SHP77 treated with DMSO at 0.1 percent for 48 hours (cell line): ENCODE measurements at places on chromosomes 4 and X.

DNA sequence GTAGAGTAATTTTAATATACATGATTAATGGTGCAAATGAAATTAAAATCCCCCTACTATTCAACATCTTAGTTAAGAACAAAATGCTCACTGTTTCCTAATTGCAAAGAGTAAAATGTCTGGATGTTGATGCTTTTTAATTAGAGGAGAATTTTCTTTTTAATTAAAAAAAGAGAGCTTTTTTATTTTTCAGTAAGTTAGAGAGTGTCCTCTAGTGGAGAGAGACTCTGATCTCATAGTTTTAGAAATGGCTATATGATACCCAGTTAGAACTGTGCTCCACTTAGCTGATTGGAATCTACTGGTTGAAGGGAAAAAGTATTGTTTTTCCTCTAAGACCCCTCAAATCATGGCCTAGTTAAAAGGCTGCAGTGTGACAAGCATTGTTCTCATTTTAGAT lies 312.0 kb upstream of the MAGEB2 start:
- no peak for DNase-seq

DNA sequence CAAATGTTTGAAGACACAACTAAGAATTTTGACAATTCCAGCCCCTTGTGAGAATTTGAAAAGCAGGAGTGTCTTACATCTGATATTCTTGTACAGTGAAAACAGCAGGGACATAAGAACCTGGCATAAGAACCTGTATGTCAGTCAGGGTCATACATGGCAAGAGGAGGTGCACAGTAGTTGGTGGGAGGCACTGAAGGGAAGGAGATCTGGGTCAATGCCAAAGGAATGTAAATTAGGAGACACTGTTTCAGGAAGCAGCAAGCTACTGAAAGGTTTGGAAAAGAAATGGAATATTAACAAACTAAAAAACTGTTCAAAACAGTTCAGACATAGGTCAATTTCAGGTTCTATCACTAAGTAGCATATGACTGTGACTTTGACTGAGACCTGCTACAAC lies 25.0 kb upstream of the SPP1 start:
- DNase-seq = no peak

DNA sequence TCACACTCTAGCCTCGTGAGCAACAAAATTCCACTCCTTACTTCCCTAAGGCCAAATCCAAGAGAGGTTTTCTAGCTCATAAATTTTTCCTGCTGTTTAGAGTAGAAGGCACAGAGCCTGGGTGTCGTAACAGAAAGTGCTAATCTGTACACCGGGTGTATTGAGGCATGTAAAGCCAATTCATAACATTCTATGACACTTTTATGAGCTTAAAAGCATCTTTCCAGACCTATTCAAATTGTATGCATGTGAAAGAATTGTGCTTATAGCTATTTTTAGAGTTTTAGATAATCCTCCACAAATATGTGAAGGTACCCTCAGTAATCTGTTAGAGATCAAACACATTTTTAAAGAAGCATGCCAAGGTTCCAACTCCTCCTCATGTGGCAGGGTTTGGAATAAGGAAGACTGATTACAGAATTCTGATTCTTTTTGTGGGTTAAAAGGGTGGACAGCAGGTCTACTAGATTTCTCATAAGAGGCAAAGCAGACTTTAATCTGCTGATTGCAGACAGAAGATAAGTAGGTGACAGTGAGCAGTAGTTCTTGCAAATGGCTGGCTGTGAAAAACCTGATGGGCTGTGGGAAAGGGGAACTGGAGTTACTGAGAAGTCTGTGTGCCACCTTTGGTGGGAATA lies 25.5 kb upstream of the LRCH2 start:
- DNase-seq = no peak

- no peak for DNase-seq
Observed at GRCh38 chr4:44583393-44583792, 68.0 kb downstream of the YIPF7 start.

DNA sequence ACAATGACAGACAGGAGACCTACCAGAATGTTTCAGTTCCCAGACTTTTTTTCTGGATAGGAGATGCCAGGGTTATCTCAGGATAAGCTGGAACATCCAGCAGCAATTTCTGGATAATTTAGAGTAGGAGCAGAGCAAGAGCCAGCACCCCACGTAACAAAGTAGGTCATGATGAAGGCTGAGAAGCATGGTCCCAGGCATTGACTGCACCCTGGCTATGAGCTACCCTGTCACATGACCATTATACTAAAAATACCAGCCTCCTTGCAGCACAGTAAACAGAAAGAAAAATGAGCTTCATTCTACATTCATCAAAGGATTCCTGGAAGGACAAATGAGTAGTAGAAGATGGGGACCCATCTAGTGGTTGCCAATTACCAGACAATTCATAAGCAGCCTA lies 247.4 kb upstream of the AR start:
- DNase-seq = no peak

DNA sequence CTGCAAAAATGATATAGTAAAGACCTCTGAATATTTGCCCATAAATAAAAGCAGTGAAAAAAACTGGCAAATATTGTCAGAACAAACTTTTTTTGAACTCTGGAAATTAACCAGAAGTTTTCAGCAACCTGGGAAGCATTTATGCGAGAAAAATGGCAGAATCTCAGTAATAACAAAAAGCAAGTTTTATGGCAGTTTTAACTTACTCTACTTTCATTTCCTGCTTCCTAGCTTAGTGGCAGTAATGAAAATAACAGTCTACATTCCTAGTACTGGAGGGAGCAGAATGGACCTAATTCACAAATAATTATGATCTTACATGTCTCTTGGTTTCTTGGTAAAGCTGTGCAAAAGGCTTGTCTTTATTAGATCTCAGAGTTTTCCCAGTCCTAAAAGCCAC lies 460.1 kb downstream of the NAF1 start:
- DNase-seq = no peak

GRCh38 chr4:93775551-93775950 lies 53.0 kb upstream of the ATOH1 start:
- DNase-seq = no peak

GRCh38 chr4:25112366-25112994 lies 47.8 kb downstream of the SEPSECS start:
- DNase-seq = no peak

- no peak for DNase-seq
Observed at GRCh38 chr4:156442912-156443311, 489.2 kb upstream of the CTSO start.

GRCh38 chrX:13852001-13852695 lies 35.3 kb upstream of the GPM6B start:
- DNase-seq = no peak

DNA sequence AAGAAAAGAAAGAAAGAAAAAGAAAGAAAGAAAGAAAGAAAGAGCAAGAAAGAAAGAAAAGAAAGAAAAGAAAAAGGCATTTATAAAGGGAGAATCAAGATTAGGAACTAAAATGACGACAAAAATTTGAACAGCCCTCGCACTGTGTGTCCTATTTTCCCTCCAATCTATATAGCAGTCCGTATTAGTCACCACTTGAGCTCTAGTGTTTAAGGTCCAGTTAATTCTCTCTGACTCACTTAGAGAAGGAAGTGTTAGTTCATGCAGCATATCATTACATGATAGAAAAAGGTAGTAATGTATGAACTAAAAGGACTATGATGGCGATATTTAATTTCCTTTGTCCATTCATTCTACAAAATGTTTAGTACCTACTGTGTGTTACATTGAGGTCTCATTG lies 122.7 kb downstream of the CBLL2 start:
- DNase-seq = no peak

DNA sequence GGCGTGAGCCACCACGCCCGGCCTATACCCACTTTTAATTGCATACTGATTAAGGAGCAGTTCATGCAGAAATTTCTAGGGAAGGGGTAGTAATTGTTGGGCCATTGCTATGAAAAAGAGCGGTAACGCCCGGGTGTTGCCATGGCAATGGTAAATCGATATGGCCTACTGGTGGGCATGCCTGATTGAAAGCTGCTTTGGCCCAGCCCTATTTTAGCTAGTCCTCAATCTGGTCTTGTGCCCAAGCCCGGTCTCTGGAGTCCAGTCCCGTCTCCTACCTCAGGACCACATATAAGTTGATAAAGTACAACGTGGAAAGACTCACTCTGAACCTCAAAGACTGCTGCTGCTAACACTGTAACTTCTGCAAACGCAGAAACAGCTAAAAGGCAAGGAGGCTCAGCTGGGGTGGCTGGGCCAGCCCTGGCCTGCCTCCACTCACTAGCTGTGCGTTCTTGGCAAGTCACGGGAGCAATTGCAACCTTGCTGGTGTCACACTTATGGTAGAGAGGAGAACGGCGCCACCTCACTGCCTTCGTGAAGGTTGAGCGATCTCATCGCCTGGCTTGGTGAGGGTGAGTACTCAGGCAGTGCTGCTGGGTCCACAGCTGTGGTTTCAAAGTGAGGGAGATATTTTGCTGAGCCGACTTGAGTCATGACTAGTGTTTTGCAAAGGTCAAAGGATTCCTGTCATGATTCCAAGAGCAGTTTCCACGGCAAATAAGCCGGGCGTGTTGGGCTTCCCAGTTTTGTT lies 57.0 kb upstream of the GRPEL1 start:
- DNase-seq = no peak

DNA sequence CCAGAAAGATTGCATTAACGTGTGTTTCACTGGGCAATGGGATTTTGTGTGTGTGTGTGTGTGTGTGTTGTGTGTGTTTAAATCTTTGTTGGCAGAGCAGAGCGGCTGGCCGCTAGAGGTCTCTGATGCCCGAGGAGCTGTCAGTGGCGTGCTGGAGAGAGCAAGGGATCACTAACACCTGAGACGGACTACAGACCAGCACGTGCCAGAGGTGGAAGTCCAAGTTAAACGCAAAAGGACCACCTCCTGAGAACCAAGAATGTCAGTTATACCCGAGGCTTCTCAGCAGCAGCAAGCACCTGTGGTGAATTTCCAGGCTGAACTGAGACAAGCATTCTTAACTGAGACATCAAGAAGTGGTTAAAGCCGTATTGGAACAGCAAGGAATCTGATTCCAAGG lies 9.0 kb upstream of the SLC25A14 start:
- peak; percentile 34 for DNase-seq

DNA sequence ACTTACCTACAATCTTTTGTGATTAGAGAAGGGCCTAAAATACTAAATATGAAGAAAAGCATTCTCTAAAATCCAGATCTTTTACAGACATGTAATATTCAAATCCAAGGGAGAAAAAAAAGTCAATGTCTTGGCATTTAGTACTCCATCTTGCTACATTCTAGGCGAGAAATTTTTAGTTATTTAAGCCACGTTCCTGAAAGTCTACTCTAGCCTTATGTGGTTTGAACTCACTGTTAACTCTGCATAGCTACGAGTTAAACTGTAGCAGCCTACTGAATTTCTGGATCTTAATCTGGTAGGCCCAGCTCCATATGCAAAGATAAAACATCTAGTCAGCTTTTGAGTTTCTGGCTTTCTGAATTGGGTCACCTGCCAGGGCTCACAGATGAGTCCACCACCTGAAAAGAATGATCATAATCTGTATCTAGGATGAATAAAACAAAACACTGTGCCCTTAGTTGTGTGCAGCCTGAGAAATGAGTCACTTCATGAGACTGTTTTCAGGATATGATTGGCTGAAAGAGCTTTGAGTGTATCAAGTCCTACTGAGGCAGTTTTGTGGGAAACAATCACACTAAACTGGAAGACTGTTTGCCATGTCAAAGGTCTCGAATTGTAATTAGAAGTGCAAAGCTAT lies 3.2 kb upstream of the NEK1 start:
- DNase-seq = no peak

DNA sequence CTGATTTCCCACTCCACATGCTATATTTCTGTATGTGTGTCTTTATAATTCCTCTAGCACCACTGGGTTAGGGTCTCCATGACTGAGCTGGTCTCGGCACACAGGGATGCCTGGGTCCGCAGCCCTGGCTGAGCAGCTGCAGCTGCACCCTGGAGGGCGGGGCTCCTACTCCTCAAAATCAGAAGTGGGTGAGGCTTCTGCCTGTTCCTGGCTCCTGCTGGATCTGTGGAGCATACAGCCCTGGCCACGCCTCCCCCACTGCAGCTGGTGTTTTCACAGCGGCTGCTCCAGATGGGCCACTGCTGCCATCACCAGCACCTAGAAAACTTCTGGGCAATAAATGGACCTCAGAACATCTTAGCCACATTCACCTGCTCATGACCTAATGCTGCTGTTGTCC lies 30.9 kb downstream of the SPCS3 start:
- DNase-seq = no peak

DNA sequence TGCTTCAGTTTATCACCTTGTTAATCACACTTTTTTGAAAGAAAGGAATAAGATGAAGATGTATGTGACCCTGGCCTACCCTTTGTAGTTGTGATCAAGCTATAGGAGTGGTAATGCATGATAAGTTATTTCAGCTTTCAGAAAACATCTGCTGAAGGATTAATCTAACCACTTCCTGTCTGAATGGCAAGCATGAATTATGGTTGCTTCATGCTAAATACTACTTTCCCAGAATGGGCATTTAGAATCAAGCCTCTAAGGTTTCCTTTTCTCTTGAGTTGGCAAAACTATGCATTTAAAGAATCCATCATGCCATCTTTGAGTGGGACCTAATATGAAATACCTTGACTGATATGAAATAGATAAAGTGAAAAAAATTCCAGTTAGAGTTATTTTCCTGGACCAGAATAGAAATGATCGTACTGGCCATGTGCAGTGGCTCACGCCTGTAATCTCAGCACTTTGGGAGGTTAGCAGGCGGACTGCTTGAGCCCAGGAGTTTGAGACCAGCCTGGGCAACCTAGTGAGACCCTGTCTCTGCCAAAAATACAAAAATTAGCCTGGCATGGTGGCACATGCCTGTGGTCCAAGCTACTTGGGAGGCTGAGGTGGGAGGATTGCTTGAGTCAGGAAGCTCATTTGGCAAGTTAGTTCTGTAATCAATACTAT lies 59.1 kb downstream of the ANXA3 start:
- DNase-seq = no peak

DNA sequence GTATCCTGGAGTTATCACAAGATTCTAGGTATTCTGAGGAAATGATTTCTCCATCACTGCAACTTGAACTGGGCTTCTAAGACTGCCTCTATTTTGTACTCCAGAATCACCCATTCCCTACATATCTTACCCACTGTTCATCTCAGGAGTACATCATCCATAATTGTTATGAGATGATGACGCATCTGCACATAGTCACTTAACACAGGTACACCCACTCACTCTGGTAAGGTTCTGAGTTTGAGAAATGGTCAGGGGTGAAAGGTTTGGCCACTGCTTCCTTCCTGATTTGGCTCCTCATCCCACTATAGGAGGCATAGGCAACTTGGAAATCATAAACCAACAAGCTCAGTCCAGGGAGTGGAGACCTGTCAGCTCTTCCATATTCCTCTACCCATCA lies 143.9 kb downstream of the GLRA2 start:
- no peak for DNase-seq
